Right hindlimb (tissue), 1 donor: ENCODE measurements at places on chromosomes 4 and X.

DNA sequence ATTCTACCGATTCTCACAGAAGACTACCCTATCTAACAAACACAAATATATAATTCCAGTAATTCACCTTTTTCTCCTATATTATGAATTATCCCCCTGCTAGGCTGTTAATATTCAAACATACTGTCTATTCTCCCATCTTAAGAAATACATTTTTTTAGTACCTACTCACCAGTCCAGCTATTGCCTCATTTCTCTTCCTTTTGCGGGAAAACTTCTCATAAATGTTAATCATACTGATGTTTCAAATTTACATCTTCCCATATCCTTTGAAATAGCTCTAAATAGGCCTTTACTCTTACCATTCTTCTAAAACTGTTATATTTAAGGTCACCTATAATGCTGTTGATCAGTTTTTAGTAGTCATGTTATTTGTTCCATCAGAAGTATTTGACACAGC, 759.1 kb upstream of the SLIT2 start:
- DNase-seq, result no peak

- no peak for DNase-seq
These were observed 450.0 kb upstream of the RASGEF1B start for GRCh38 chr4:81921751-81922159.

DNA sequence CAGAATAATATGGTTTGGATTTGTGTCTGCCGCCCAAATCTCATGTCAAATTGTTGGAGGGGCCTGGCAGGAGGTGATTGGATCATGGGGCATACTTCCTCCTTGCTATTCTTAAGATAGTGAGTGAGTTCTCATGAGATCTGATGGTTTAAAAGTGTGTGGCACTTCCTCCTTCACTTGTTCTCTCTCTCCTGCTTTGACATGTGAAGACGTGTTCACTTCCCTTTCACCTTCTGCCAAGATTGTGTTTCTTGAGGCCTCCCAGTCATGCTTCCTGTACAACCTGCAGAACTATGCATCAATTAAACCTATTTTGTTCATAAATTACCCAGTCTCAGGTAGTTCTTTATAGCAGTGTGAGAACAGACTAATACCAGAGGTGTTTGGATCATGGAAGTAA, 325.7 kb upstream of the GIMD1 start:
- DNase-seq, result no peak

- no peak for DNase-seq
These were observed 41.3 kb downstream of the KIF4A start for GRCh38 chrX:70331161-70331560.

DNA sequence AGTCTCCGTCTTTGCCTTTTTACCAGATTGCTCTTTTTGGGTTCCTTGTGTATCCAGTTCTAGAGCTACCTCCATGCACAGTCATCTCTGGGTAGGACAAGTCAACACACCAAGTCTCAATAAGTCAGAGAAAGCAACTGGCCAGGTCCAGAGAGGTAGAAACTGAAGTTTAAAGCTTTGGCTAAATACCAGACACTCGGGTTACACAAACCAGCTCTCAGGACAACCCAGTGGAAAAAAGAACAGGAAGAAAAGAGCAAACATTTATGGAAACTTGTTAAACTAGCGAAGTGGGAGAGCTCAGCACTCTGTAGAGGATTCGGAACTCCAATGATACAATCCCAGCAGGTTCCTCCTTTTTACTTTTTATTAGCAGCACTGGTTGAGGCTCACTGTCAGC, 291.0 kb upstream of the CPEB2 start:
- no peak for DNase-seq
